ENCODE measurements at places on chromosomes 7 and 10.

DNA sequence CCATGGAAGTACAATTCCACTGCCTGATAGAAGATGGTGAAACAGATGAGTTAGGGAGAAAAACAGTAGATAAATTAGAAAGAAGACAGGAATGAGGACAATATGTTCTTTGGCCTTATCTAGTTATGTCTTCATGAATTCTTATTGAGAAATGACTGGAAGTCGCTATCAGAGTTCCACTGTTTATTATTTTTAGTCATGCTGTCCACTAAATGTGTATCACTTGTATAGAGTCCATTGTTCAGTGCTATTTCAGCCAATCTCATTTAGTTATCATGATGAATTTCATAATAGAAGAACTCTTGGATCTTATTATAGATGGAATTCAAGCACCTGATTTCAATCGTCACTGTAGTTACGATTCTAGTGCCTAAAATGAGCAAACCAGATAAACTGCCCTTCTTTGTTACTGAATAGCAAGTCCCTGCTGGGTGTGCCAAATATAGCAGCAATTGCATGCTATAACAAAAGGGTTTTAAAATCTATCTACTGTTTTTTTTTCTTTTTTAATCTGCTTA, 177.7 kb upstream of the COL1A2 start:
- no peak for DNase-seq

- no peak for DNase-seq
These were observed 168.5 kb downstream of the NOC3L start for GRCh38 chr10:94194256-94194655.

- no peak for DNase-seq
These were observed 136.3 kb downstream of the DOCK1 start for GRCh38 chr10:127041552-127041951.

- no peak for DNase-seq
These were observed 19.6 kb upstream of the CDHR3 start for GRCh38 chr7:105943486-105943885.

- DNase-seq = no peak
These were observed 1.0 kb upstream of the SPAG6 start for GRCh38 chr10:22344249-22344648.
